ENCODE measurements at places on chromosomes 5 and 9. TPM values are rescaled to one million over a fixed set of nuclear protein-coding genes. Genes with fewer than 3 reads are reported as not detected.

- DNase-seq, result no peak
- no peaks in the 10 kb centered on the region for H3K27me3 ChIP-seq
- no peak overlapping the region for H3K4me3 ChIP-seq
- no peaks in the 10 kb centered on the region for H3K36me3 ChIP-seq
- H3K4me1 ChIP-seq, result no peaks in the 10 kb centered on the region
These were observed 21.0 kb upstream of the TRIM52 start for GRCh38 chr5:181281984-181282316.

TEX48 gene
- total RNA-seq, result not detected

GRCh38 chr5:123659495-123659894 is 147.5 kb downstream of the CSNK1G3 start:
- DNase-seq, result no peak
- no peaks in the 10 kb centered on the region for H3K36me3 ChIP-seq
- no peak overlapping the region for H3K4me3 ChIP-seq

RIMOC1 gene
- total RNA-seq, result 27.0 TPM

PCDHGB3 gene
- total RNA-seq, result 0.81 TPM

PCDHB8 gene
- not detected for total RNA-seq

DNA sequence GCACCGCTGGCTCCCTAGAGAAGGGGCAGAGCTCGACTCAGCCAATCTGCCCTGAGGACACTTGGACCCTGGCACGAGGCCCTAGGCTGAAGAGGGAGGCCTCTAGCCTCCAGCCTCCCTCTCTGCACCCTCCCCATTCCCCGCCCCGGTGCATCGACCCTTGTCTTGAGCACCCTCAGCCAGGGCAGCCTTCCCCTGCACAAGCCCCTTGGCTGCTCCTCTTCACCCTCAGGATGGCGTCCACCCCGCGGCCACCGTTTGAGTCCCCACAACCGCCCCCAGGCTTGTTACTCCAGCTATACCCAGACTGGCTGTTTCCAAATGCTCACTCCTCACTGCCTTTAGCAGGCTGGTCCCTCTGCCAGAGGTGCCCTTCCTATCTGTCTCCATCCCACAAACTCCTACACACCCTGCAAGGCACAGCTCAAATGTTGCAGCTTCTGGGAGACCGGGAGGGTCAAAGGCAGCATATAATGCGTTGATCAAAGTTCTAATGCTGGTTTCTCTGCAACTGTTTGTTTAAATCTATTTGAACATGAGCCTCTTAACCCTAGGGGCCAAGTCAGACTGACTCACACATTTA is 6.5 kb upstream of the FAM163B start:
- peaks cover 18% of the 10 kb centered on the region for H3K4me1 ChIP-seq
- no peak overlapping the region for H3K4me3 ChIP-seq
- DNase-seq, result no peak
- H3K36me3 ChIP-seq, result no peaks in the 10 kb centered on the region
- H3K27ac ChIP-seq, result no peak overlapping the region

- H3K4me1 ChIP-seq, result no peaks in the 10 kb centered on the region
- no peak overlapping the region for H3K4me3 ChIP-seq
- peaks cover 8% of the 10 kb centered on the region for H3K27me3 ChIP-seq
- no peak overlapping the region for H3K27ac ChIP-seq
- peaks cover 6% of the 10 kb centered on the region for H3K36me3 ChIP-seq
These were observed 297.8 kb downstream of the EPB41L4A start for GRCh38 chr5:112121258-112121657.

INSL6 gene
- total RNA-seq, result not detected

DNA sequence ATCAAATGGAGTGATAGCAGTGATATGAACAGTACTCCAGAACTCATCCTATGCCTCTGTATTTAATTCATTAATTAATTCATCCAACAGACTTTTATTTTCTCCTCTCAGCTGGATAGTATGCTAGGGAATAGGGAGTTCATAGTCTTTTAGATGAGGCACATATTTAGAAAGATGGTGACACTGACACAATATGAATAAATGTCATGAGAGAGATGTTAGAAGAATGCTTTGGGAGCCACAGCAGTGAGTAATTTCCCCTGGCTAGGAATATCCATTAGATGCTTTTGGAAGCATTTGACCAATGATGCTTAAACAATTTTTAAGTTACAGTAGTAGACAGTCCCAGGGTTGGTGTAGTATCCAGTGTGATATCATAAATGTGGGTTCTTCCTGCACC is 428.7 kb upstream of the SGCD start:
- H3K36me3 ChIP-seq, result no peaks in the 10 kb centered on the region
- no peak overlapping the region for H3K27ac ChIP-seq
- no peaks in the 10 kb centered on the region for H3K4me1 ChIP-seq

ZBTB26 gene
- total RNA-seq, result 5.1 TPM

DNA sequence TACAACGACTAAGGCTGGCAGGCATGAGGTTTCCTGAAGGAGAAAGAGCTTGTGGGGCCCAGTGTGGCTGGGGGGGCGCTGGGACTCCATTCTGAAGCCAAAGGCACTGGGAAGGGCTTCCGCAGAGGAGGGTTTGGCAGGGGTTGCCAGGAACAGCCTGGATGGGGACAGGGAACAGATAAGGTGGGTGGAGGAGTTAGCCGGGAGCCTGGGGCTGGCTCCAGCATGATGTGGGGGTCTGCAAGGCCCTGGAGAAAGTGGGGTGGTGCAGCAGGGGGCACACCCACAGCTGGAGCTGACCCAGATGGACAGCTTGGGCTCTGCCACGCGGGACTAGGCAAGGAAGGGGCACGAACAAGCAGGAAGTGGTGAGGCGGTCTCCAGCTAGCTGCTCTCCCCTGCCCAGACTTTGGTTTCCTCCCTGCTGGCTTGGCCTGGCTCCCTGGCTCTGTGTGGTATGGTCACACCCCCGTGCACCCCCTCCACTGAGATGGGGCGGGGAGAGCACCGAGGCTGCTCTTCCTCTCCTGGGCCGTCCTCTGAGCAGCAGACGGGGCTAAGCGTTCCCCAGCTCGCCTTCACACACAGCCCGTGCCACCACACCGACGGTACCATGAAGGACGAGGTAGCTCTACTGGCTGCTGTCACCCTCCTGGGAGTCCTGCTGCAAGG is at the start of gene LTC4S:
Gene LTC4S (plus strand): TSS at position 519 of the 672 bp plus-strand sequence. CDS start 95 bp downstream, at position 614.
- peaks cover 26% of the 10 kb centered on the region for H3K4me1 ChIP-seq
- DNase-seq, result peak; percentile 72
- H3K36me3 ChIP-seq, result peaks cover 5% of the 10 kb centered on the region
- peak within 1 kb of the TSS; percentile 70 for H3K4me3 ChIP-seq

DNA sequence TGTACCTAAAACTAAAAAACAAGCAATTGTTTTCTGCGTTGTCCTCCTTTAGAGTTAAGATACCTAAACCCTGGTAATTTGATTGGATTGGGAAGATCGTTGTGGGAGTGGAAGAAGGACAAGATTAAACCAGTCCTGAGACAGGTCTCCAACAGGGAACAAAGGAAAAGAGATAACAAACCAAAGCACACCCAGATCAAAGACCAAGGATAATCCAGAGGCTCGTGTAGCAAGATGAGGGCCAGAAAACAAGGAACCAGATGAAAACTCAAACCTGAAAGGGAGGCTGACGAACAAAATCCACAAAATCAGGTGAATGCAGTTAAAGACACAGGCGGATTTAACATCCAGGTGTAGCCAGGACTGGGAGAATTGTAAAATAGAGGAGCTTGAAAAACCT is 618.1 kb downstream of the SLCO4C1 start:
- DNase-seq, result no peak
- no peak overlapping the region for H3K4me3 ChIP-seq
- no peaks in the 10 kb centered on the region for H3K36me3 ChIP-seq
- H3K27me3 ChIP-seq, result no peaks in the 10 kb centered on the region
- no peak overlapping the region for H3K27ac ChIP-seq
- no peaks in the 10 kb centered on the region for H3K4me1 ChIP-seq

- H3K27me3 ChIP-seq, result no peaks in the 10 kb centered on the region
- DNase-seq, result no peak
- H3K4me1 ChIP-seq, result peaks cover 17% of the 10 kb centered on the region
These were observed 21.5 kb upstream of the ARHGAP26 start for GRCh38 chr5:142748568-142749249.

TOR1A gene
- total RNA-seq, result 53.5 TPM

STKLD1 gene
- total RNA-seq, result not detected

GRCh38 chr5:82019342-82020138 is 47.7 kb downstream of the ATG10 start:
- no peak overlapping the region for H3K27ac ChIP-seq
- H3K4me1 ChIP-seq, result no peaks in the 10 kb centered on the region
- H3K36me3 ChIP-seq, result peaks cover 14% of the 10 kb centered on the region
- no peaks in the 10 kb centered on the region for H3K27me3 ChIP-seq

FOXD4L3 gene
- total RNA-seq, result not detected
